IMR-90 (cell line): ENCODE measurements at places on chromosomes 2 and 18. TPM values are rescaled to one million over a fixed set of nuclear protein-coding genes. Genes with fewer than 3 reads are reported as not detected.

The LYPD1 gene
- 79.7 and 87.6 TPM in 2 replicates for total RNA-seq

GRCh38 chr2:236597629-236598028 is 28.0 kb downstream of the ACKR3 start:
- no peak overlapping the region for H3K27ac ChIP-seq
- no peak for DNase-seq
- H3K4me1 ChIP-seq: no peaks in the 10 kb centered on the region; the same call in 1 of the 2 replicates

DNA sequence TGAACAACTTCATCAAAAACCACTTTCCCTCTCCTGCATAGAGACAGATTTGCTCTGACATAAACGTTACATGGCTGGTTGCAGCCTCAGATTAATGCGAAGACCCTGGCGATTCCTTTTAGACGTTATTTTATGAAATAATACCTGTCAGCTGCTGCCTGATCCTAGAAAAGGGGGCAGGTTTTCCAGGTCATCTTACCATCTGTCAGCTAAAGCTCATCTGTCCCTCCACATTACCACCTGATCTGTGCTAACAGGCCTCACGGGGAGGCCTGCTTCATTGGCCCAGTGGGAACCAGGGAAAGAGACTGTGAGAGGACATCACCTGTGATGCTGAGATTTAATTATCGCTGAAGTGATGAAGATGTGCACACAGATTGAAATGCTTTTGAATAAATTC is 261.0 kb downstream of the ARHGAP15 start:
- H3K4me3 ChIP-seq: no peak overlapping the region
- no peaks in the 10 kb centered on the region for H3K36me3 ChIP-seq
- H3K27me3 ChIP-seq: no peaks in the 10 kb centered on the region
- no peaks in the 10 kb centered on the region for H3K4me1 ChIP-seq

GRCh38 chr18:63676526-63677323 is 15.0 kb upstream of the SERPINB3 start:
- H3K36me3 ChIP-seq: no peaks in the 10 kb centered on the region
- no peaks in the 10 kb centered on the region; the same call in 1 of the 2 replicates for H3K27me3 ChIP-seq
- no peaks in the 10 kb centered on the region for H3K4me1 ChIP-seq
- no peak overlapping the region for H3K27ac ChIP-seq

DNA sequence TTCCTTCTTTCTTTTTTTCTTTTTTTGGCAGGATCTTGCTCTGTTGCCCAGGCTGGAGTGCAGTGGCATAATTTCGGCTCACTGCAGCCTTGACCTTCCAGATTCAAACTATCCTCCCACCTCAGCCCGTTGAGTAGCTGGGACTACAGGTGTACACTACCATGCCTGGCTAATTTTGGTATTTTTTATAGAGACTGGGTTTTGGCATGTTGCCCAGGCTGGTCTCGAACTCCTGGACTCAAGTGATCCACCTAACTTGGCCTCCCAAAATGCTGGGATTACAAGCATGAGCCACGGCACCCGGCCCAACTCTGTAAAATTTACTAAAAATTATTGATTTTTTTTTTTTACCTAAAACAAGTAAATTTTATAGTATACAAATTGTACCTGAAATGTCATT is 360.8 kb downstream of the ALK start:
- peaks cover 4% of the 10 kb centered on the region for H3K27me3 ChIP-seq
- no peaks in the 10 kb centered on the region for H3K36me3 ChIP-seq
- H3K4me1 ChIP-seq: no peaks in the 10 kb centered on the region
- no peak overlapping the region for H3K27ac ChIP-seq
- DNase-seq: no peak
